ENCODE measurements at places on chromosomes 7 and 10. TPM values are rescaled to one million over a fixed set of nuclear protein-coding genes. Genes with fewer than 3 reads are reported as not detected.

- DNase-seq = no peak
- no peaks in the 10 kb centered on the region for H3K36me3 ChIP-seq
- no peak overlapping the region for H3K27ac ChIP-seq
- no peaks in the 10 kb centered on the region for H3K4me1 ChIP-seq
Measured at GRCh38 chr7:103063895-103064294, 10.7 kb downstream of the FBXL13 start.

DNA sequence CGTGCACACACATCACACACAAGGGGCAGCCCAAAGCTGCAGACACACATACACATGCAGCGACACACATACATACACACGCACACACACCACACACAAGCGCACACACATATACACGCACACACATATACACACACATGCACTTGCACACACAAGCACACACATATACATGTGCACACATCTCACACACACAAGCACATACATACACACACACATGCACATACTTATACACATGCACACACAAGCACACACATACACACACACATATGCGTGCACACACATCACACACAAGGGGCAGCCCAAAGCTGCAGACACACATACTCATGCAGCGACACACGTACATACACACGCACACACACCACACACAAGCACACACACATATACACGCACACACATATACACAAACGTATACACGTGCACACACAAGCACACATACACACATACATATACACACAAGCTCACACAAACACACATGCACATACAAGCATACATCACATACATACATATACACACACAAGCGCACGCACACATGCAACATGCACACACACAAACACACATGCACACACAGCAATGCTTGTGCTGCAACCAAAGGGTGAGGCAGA, 178.8 kb upstream of the PFKP start:
- no peaks in the 10 kb centered on the region for H3K36me3 ChIP-seq
- H3K4me3 ChIP-seq = no peak overlapping the region
- H3K4me1 ChIP-seq = no peaks in the 10 kb centered on the region
- no peak for DNase-seq
- no peaks in the 10 kb centered on the region for H3K27me3 ChIP-seq
- no peak overlapping the region for H3K27ac ChIP-seq

The CDHR3 gene
- total RNA-seq = 2.8 TPM

The PCDH15 gene
- total RNA-seq = 1.2 TPM

The C7orf33 gene
- not detected for total RNA-seq
